Activated CD4-positive, alpha-beta T cell treated with anti-CD3 and anti-CD28 coated beads, Interleukin-10, Interleukin-2, amounts not matched to agents 100 ng/mL and 50 ng/mL, durations not matched to agents 16 hours and 8 hours (primary cell): ENCODE measurements at places on chromosomes 3 and 15.

DNA sequence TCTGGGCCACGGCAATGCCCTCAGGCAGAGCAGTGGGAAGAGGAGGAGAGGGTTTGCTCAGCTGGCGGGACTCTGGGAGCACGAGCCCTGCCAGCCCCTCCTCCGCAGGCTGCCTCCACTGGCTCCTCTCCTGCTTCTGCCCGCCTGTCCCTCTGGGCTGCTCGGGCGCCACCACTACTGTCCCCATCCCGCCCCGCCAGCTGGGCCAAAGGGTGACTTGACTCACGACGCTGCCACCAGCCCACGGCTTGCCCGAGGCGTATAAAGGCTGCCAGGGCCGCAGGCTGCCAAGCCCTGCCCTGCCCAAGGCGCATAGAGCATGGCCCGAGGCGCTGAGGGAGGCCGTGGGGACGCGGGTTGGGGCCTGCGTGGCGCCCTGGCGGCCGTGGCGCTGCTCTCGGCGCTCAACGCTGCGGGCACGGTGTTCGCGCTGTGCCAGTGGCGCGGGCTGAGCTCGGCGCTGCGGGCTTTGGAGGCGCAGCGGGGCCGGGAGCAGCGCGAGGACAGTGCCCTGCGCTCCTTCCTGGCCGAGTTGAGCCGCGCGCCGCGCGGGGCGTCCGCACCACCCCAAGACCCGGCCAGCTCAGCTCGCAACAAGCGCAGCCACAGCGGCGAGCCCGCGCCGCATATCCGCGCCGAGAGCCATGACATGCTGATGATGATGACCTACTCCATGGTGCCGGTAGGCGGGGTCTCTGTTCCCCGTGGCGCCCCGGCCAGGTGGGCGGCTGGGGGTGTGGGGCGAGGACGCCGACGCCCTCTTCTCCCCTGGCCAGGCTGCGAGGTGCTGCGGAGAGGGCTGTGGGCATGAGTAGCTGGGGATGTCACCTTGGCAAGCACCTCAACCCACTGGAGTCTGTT lies at the start of gene GLDN:
Gene GLDN (plus strand): TSS at position 290 of the 861 bp plus-strand sequence. CDS start 30 bp downstream, at position 320.
- DNase-seq: no peak

GRCh38 chr3:13579063-13579462 lies 30.1 kb downstream of the FBLN2 start:
- DNase-seq: no peak

- DNase-seq: peak; percentile 75
These were observed 18.8 kb downstream of the ATG7 start for GRCh38 chr3:11290743-11291680.

- DNase-seq: no peak
These were observed 208.3 kb downstream of the ULK4 start for GRCh38 chr3:41753651-41754050.

- no peak for DNase-seq
These were observed 16.4 kb upstream of the PRR20G start for GRCh38 chr3:127304121-127304744.

GRCh38 chr3:177451864-177452830 lies 254.9 kb upstream of the TBL1XR1 start:
- peak; percentile 1 for DNase-seq

DNA sequence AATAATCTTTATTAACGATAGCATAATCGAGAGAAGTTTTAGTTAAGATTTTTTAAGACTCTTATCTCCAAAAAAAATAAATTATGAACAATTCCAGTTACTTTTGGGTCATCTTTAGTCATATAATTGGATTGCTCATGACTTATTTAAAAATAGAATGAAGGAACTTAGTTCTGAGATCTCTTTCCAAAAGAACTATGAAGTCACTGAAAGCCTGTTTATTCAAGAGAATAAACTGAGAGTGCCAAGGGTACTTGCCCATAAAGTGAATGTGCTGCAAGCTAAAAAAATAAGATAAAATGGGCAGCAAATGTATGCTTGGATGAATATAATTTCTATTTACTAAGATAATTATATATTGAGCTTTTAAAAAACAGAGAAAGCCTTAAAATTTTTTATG lies 176.5 kb upstream of the PLSCR5 start:
- no peak for DNase-seq

GRCh38 chr3:185254799-185255198 lies 950 bp upstream of the EHHADH start:
- DNase-seq: no peak

DNA sequence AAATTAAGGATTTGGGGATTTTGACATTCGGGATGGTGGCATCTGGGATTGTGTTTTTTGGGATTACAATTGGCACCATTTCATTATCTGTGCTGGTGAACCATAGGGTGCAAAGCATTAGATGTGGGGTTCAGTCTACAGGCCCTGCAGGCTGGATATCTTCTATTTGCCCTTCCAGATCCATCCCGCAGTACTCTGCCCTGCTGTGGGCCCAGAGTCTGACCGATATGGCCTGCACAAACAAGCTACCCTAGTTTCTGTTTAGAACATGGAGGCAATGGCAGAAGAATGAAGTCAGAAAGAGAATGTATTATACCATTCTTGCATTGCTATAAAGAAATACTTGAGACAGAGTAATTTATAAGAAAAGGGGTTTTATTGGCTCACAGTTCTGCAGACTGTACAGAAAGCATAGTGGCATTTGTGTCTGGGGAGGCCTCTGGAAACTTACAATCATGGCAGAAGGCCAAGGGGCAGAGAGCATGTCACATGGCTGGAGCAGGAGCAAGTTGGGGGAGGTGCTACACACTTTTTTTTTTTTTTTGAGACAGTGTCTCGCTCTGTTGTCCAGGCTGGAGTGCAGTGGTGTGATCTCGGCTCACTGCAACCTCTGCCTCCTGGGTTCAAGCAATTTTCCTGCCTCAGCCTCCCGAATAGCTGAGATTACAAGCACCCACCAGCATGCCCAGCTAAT lies 93.7 kb downstream of the NCEH1 start:
- no peak for DNase-seq

- DNase-seq: no peak
These were observed 38.2 kb downstream of the TRANK1 start for GRCh38 chr3:36906504-36907149.

DNA sequence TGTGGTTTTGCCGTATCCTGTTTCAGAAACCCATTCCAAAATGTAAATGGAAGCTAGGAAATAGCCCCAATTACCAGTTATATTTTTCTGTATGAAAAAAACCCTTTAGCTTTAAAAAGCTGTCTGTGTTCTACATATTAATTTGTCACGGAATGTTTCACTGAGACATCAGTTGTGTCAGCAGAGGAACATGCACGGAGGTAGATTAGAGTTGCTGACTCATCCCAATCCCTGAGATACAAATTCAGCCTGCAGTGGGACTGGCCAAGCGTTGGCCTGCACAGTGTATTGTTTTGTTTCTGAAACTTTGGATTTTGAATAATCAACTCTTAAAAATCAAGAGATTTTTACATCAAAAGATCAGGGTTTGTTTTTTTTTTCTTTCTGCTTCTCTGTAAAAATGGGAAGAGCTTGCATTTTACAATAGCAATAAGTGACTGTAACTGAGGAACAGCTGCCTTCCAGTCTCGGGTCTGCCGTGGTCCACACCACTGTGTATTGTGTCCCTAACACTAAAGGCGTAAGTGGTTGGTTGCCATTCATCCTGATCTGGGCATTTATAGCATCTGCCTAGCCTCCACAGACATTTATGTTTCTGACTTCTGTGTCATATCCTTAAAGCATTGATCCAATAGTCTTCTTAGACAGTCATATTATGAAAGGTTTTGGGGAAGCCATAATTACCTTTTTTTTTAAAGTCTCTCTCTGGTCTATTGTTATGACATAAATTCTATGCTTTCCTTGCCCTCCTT lies 218.1 kb downstream of the ADAMTSL3 start:
- peak; percentile 11 for DNase-seq

DNA sequence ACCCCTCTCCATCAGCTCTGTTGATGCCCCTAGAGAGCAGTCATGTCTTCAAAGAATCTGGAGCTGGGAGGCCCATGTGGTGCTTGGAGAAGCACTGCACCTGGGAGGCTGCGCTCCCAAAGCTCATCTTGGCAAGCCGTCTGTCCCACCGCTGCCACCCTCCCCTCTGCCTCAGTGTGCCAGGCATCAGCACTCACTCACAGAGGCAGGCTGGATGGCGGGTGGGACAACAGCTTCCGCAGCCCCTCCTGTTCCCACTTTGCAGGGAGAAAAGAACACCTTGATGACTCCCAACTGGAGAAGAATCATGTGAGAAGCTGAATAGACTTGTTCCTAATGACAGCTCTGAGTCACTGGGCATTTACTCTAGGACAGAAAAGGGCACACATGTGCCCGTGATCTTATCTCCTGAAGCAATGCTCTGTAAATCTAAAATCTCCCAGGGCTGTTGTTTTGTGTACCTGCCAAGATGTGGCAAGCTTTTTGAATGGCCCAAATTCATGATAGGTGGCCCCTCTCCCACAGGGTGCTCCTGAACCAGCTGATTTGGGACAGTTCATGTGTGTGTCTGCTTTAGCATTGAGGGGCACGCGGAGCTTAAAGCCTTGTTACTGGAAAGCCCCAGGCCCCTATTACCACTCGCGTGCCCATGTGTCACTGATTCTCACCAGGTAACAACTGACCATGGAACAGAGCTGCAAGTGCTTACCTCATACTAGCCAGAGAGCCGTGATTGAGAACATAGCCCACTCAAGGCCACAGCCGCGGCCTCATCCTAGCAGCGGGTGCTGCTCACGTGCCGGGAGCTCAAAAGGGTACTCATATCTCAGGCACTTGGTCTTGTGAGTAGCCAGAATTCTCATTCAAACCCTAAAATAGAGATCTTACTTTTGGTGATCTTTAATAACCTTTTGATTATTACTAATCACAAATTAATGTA lies 104.4 kb downstream of the DNAJB8 start:
- no peak for DNase-seq

DNA sequence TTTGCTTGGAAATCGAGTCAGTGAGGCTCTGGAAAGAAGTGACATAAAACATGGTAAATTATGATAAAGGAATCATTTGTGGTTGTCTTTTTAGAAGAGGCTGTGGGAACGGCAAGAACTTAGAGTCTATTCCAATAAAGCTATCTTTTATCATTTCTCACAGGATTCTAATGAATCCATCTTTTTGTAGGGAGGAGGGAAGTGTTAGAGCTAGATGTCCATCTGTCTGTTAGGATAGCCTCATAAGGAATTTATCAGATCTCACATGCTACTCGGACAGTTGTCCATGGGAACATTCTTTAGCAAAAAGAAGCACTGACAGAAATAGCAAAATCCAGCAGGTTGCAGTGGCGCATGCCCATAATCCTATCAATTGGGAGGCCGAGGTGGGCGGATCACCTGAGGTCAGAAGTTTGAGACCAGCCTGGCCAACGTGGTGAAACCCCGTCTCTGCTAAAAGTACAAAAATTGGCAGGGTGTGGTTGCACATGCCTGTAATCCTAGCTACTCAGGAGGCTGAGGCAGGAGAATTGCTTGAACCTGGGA lies 37.0 kb downstream of the STARD9 start:
- DNase-seq: no peak

DNA sequence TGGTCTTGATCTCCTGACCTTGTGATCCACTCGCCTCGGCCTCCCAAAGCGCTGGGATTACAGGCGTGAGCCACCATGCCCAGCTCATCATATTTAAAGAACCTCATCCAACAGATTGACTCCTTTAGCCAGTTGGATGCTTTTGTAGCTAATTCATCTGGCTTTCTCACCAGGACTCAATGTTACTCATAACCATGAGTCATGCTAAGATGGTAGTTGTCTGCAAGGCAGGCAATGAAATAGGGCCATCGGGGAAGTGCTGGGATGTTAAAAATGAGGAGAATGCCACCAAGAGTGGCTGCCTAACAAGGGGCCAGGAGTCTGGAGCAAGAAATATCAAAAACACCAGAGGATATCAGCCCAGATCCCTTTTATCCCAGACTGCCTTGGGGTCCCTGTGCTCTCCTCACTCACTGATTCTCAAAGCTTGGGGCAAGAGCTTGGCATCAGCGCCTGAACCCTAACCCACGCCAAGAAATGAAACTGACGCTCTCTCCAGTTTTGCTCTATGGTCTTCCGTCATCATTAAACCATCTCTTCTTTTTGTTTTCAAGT lies 7.4 kb upstream of the PCOLCE2 start:
- DNase-seq: no peak

DNA sequence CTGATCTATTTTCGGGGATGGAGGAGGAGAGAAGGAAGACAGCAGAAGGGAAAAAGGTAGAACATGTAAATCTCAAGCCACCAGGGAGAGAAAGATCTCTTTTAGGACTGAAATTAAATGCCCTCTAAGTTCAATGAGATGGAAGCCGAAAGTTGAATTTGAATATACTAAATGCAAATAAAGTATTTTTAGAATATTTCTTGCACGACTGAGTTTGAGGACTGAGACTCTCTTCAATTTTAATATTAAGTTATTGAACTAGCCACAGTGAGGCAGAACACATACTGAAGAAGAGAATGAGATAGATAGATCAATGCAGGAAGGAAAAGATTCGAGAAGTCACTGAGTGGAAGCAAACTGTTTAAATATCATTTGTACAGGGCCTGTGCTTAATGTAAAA lies 399.9 kb upstream of the CBLB start:
- DNase-seq: no peak

GRCh38 chr15:45274636-45275380 lies 22.8 kb downstream of the SLC28A2 start:
- no peak for DNase-seq

GRCh38 chr3:53524566-53524965 lies 30.2 kb downstream of the CACNA1D start:
- no peak for DNase-seq

DNA sequence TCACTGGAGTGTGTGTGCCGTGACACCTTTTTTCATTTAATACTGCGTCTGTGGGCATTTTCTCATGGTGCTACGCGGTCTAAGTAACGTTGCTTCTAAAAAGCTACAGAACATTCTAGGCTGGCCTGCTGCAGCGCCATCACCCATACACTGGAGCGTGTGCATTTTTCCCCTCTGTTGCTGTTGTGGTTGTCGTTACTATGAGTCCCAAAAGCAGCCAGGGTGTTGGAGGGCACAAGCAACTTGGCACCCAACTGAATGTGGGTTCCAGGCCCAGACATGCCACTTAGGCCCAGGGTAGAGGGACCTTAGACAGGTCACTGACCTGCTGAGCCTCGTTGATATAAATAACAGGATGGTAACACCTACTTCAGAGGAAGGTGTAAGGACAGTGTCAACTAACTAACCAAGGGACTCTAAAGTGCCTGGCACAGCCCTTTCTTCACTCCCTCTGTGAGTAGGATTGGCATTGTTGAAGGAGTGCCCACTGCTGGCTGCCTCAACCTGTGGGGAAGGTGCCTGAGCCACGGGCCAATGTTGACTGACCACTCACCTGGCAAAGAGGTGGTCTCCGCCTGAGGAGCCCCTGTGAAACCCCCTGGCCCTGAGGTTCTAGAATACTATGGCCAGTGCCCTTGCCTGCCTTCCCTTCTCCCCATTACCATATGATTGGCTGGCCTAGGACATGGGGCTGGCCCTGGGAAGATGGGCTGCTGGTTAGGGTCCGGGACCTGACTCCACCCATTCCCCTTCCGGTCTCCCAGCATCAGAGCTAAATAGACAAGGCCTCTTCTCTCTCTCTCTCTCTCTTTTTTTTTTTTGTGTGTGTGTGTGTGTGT lies 3.5 kb downstream of the CSK start:
- DNase-seq: peak; percentile 83

- no peak for DNase-seq
These were observed 213.9 kb upstream of the UMPS start for GRCh38 chr3:124516333-124516732.
